ENCODE measurements at places on chromosomes 4 and X.

DNA sequence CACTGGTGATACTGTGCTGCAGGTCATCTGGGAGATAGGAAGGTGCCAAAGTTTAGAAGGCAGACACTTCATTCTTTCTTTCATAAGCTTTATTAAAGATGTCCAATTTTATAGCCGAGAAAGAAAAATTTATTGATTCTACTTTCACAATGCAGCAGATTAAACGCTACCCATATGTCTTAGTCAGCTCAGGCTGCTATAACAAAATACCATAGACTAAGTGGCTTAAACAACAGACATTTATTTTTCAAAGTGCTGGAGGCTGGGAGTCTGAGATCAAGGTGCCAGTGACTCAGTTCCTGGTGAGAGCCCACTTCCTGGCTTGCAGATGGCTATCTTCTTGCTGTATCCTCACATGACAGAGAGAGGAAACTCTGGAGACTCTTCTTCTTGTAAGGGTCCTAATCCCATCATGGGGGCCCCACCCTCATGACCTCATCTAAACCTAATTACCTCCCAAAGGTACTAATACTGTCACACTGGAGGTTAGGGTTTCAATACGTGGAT lies 33.4 kb upstream of the KLHL34 start:
- no peak for DNase-seq

- DNase-seq = peak; percentile 4
These were observed 403 bp downstream of the SGCB start for GRCh38 chr4:52037689-52038102.

GRCh38 chrX:154359362-154360154 lies 14.9 kb downstream of the FLNA start:
- DNase-seq = no peak

DNA sequence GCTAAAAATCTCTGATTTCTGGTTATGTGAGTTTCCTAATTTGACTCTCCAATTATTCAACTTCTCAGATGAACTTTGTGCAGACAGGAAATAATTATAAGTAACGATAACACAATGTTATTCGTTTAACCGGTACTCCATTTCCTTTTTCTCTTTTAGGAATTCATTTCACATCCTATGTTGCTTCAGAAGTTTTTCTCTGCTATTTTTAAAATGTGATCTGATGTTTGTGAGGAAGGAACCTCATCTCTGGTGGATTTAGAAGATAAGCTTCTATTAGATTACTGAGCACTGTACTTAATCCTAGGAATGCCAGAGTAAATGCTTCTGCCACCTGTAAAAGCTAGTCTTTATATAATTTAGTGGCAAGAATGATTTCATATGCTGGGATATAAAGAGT lies 116.0 kb upstream of the ETNPPL start:
- DNase-seq = no peak

- DNase-seq = no peak
These were observed 279.1 kb downstream of the ANK2 start for GRCh38 chr4:113328514-113328913.

- no peak for DNase-seq
These were observed 154.5 kb upstream of the ANK2 start for GRCh38 chr4:112894951-112895350.

DNA sequence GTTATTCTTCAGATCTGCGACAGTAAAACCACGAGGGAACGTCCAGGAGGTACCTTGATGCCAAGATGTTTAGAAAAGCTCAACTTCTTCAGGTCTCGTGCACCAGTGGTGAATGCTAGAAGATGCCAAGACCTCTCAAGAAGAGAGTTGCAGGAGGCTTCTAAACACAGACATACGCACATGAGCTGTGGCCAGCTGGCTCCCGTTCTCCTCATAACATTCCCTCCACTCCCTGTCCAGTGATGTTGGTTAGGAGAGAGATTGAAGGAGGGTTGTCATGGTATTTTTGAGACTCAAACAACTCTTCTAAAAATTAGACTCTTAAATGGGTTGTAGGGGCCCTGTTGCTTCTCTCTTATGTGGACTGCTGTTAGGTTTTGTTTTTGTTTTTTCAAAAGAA lies 184.3 kb downstream of the QDPR start:
- DNase-seq = no peak

DNA sequence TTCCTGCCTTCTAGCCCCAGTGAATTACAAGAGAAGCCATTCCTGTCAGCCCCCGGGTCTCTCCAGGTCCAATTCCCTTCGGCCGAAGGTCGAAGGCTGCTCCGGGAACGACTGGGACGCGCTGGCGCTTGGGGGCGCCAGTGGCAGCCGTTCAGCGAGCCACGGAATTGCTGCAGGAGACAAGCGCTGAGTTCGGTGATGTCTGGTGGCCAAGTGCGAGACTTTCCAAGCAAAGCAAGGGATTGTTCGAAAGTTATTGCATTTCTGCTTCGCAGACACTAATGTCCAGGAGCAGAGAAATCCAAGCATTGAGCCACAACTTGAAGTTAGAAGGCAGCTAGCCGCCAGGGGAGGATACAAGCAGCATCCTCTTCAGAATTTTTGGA lies 1.1 kb upstream of the DKK2 start:
- no peak for DNase-seq

DNA sequence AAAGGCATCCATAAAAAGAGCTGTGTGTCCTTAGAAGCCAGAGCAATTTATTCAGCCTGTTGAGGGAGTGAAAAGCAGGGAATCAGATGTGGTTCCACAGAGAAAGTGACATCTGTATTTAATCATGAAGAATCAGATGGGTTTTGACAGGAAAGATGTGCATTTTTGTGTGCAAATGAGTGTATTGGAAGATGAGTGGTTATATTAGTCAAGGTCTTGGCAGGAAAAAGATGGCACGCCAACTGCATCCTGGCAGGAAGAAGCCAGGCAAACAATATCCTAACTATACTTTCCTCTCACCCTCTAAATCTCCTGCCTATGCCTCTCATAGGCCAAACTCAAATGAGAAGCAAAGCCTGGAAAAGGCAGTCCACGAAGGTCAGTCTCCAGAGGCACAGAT lies 59.1 kb downstream of the SCFD2 start:
- DNase-seq = no peak

DNA sequence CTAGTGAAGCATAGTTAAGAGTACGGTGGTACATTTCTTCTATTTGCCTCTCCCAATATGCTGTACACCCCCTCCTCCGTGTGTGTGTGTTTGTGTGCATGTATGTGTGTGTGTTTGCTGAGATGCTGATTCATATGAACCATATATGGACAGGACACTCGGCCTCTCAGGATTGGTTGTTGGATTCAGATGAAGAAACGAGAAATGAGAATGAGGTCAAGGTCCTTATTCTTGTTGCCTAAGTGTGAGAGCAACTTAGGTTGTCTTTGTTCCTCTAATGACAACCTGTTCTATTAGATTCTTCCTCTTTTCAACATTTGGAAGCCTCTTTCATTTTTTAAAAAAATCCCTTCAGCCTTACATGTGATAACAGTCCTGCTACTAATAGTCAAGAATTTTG lies 1387.6 kb downstream of the STIM2 start:
- DNase-seq = no peak

DNA sequence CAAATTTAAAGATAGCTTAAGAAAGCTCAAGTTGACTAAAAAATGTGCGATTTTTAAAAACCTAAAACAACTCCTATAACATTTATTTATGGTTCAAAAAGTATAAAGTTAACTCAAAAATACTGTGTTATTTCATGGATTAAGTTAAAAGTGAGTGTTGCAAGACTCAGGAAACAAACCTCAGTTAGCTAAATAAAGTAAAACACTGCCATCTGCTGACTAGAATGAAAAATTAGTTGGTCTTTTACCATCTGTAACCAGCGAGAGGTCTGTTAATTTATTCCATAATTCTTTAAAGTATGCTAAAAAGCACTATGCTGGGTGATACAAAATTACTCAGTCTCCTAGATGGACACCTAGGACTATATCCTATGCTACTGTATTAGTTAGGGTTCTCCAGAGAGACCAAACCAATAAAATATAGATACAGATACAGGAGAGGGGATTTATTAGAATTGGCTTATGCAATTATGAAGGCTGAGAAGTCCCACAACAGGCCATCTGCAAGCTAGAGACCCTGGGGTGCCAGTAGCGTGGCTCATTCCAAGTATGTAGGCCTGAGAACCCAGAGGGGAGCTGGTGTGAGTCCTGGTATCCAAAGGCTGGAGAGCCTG lies 4.9 kb upstream of the WDFY3 start:
- no peak for DNase-seq

GRCh38 chrX:13109817-13110216 lies 65.4 kb upstream of the FAM9C start:
- no peak for DNase-seq

DNA sequence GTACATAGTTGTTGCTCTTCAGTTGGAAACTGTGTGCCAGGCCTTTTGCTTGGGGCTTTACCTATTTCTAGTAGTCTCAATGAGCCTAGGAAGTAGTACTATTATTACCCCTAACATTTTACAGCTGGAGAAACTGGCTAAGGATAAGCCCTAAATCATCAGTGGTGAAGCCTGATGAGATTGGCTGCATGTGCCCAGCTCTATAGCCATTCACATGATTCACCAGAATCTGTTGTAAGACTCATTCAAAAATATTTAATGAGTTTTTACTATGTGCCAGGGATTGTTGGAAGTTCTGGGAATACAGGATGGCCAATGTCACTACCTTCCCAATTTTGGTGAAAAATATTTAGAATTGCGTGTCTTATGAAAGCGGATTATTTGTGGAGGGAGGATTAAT lies 2.8 kb downstream of the KIT start:
- no peak for DNase-seq

- no peak for DNase-seq
These were observed 771.7 kb upstream of the PCDH7 start for GRCh38 chr4:29948451-29948850.

DNA sequence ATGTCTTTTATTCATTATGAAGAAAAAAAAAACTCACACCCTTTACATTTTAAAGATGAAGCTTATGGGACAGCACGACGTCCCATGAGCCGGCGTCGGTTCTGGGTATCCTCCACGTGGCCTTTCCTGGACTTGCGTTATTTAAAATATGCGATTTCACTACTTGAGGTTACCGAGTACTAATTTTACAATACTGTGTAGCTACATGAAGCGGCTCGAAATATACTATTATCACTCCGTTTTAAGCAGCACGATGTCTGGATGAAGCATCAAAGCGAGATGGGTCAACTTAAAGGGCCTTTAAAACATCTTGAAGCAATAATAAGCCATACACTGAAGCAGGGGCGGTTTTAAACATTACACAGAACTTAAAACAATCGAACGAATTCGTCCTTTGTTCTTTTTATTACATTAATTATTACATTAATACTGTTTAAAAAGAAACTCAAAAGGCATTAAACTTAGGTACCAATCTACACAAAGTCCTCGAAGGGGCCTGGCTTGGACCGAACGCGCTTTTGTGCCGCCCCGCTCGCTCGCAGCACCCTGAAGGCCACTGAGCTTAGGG lies 1.4 kb upstream of the KLF3 start:
- DNase-seq = no peak

DNA sequence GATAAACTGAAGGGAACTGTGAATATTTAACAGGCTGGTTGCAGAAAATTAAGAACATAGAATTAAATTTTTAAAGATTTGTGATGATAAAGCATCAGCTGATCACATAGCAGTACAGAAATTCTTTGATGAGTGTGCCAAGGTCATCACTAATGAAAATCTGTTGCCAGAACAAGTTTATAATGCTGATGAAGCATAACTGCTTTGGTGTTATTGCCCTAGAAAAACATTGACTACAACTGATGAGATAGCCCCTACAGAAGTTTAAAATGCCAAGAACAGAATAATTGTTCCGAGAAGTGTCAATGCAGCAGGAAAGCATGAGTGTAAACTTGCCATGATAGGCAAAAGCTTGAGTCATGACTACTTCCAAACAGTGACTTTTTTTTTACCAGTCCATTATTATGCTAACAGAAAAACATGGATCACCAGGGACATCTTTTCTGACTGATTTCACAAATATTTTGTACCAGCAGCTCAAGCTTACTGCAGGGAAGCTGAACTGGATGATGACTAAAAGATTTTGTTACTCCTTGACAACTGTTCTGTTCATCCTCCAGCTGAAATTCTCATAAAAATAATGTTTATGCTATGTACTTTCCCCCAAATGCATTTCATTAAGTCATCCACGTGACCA lies 1136.6 kb downstream of the FAT4 start:
- DNase-seq = no peak

DNA sequence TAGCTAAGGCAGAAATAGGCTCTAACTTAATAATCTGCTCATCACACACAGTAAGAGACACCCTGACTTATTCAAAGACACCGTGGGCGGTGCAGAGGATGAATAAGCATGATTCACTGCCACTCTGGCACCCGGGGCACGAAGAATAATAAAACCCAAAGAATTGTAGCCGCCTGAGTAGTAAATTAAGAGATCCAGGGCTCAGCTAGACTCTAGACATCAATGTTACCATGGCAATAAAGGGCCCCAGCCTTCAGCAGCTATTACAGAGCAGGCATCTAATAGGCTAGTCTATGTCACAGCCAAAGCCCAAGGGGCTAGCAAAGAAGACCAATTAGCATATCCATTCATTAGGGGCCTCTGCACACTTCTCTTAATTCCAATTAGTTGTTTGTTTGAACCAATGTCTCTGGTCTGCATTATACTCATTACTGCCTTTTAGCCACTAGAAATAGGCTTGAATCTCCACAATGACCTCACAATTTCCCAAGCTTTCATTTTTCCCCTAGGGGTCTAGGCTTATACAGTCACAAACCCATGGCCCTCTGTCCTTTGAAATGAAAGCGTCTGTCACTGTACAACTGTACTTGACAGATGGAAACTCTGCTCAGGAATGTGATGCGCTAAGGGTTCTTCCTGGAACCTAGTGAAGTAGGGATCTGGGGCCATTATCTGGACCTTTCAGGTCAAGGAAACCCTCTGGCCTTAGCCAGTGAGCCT lies 3.0 kb upstream of the ATP1B4 start:
- peak; percentile 30 for DNase-seq

DNA sequence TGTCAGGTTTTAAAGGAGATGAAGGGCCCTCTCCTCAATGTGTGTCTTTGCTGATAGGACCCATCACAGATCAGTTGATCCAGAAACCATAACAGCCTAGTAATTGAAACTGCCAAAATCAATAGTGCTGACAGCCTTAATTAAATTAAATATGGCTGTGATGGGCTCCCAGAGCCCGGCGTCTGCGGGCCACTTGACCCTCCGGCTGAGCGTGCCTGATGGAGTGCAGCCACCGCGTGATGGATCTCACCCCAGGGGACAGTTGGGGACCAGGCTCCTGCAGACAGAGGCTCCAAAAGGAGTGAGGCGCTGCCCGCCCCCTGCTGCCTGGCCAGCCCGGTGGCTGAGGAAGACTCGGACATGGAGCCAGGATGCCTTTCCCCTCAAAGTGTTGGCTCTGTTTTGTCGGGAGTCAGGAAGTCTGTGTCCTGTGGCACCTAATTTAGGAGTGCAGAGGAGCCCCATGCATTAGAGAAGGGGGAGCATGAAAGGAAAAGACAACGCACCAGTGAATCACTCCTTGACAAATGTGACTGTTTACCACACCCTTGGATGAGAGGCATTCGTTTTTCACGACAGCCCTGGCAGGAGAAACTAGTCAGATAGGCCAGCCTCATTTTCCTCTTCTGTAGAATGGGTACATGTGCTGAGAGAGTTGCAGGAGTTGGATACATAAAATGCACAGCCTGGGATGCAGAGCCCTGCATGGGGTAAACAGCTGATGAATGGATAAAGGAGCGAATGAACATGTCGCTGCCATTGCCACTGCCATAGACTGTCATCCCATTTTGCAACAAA lies 40.9 kb upstream of the MSX1 start:
- DNase-seq = no peak

GRCh38 chrX:69218407-69218997 lies 53.2 kb upstream of the PJA1 start:
- DNase-seq = no peak

- DNase-seq = no peak
These were observed 72.6 kb downstream of the GC start for GRCh38 chr4:71711044-71711984.

GRCh38 chrX:93711076-93711475 lies 37.1 kb downstream of the FAM133A start:
- DNase-seq = no peak

All from stimulated activated CD4-positive, alpha-beta T cell treated with anti-CD3 and anti-CD28 coated beads, Interleukin-12 subunit alpha, Interleukin-12 subunit beta, amount 100 ng/mL, for 48 hours (primary cell).